ENCODE measurements at places on chromosomes 12 and 14.

DNA sequence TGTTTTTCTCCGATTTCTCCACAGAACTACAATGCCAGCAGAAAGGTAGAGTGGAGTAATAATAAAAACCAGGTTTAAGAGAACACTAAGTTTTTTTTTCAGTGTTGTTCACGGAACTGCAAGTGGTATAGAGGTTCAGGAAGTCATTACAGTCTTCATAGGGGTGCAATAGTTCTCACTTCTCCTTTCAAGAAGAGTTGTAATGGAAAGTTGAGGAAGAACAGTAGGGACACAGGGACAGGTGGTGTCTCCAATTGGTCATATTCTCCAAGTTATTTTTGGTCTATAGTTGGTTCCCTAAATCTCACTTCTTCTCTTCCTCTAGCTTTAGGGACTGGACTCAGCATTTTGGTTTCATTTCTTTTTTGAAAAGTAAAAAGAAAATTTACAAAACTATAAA is 894.0 kb downstream of the NRXN3 start:
- no peak for DNase-seq

- no peak for DNase-seq
Measured at GRCh38 chr12:4223273-4223845, 50.2 kb upstream of the CCND2 start.

DNA sequence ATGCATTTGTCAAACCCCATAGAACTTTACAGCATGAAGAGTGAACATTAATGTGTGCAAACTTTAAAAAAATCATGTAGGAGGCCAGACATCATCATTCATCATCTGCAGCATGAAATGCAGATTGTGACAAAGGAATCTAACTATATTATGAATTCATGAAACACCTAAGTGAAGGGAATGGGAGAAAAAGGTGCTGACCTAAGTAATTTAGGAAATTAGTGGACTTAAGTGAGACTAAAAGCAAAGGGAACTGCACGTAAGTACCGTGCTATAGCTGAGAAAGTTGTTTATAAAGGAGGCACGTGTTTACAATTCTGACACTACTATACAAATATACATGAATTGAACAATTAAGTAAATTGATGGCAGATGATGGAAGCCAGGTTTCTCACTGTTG is 37.6 kb upstream of the JDP2 start:
- no peak for DNase-seq

- no peak for DNase-seq
Measured at GRCh38 chr14:57671021-57671420, 177.4 kb upstream of the CCDC198 start.

DNA sequence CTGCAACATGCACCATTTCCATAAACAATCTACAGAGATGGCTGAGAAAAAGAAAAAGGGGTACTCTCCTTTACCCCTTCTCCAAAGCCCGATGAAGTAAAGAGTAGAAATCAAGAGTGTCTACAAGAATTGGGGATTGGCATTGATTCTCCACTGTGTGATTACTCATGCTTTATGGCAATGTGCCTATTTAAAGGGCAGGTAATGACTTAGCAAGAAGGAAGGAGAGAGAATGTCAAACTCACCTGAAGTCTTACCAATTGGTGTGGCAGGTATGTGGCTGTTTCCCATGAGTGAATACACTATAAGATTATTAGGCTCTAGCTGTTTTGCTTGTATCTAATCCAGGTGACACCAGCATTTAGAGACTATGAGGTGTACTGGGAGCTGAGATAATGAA is 275.3 kb downstream of the CCER1 start:
- no peak for DNase-seq
